ENCODE measurements at places on chromosomes 11 and 22.
A peak's percentile ranks its signal among the peaks of the same experiment; 100 is the strongest.

DNA sequence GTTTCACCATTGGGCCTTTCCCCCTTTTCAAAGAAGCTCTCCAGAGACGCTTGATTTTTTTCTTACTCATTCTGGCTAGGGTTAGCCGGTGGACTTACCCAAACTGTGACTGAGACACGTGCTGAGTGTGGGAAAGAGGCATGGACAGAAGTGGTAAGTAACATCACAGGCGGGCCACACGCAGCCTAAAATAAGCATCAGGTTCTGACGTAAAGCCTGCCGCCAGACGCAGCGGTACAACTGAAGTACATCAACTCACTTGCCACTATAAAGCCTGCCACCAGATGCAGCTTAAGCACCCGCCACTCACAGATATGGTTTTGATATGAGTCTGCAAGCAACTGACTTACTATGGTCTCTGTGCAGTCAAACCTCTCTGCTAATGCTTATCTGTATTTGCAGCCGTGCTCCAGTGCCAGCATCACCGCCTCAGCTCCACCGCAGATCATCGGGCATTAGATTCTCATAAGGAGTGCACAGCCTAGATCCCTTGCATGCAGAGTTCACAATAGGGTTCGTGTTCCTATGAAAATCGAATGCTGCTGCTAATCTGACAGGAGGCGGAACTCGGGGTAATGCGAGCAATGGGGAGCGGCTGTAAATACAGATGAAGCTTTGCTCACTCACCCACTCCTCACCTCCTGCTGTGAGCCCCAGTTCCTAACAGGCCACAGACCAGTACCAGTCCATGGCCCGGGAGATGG, 58.8 kb downstream of the PHF21B start:
- DNase-seq: no peak

DNA sequence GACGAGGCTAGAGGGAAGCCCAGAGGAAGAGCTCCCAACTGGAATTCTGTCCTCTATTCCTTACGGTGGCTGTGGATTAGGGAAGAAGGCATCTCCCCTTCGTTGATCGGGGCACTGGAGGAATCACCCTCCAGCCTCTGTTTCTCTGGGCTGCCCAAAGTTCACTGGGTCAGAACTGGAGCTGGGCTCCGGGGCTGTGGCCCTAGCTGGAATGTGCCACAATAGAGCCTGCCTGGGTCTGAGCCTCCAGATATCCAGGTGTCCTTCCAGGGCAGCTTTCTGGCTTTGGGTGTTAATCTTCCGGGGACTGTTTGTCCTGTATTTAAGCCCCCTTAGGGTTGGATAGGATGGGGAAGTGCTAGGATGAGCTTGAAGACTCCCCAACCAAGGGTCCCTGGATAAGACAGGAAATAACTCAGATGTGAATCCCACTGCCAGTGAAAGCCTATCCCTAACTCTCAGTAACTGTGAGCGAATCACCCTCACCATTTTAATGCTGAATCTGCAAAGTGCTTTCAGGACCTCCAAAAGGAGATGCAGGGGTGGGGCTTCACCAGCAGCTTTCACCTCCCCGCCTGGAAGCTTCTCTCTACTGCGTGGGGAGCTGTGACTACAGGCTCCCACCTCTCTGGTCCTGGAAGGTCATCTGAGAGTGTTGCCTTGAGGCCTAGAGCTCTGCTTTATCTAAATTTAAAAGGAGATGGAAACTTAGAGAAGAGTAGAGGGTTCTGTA, 9.5 kb downstream of the YPEL4 start:
- no peak for DNase-seq

GRCh38 chr11:86575208-86575855, 97.1 kb downstream of the ME3 start:
- no peak for DNase-seq

DNA sequence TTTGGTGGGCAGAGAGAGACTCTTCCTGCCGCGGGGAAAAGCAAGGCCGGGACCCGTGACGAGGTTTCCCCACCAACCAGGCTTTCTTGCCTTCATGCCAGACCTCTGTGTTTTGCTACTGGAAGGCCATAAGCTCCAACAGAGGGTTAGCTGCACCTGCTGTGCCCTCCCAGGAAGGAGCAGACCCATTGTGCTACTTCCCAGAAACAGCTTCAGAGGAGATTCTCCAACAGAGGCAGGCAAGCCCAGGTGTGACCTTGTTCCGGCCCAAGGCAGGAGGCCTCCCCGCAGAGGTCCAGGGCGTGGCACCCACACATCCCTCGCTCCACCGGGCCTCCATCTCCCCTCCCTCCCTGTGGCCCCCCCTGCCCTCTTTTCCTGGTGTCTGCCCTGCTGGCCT, 57.8 kb downstream of the ELFN2 start:
- no peak for DNase-seq

GRCh38 chr11:56906683-56907148, 82.0 kb upstream of the OR5AK2 start:
- no peak for DNase-seq

DNA sequence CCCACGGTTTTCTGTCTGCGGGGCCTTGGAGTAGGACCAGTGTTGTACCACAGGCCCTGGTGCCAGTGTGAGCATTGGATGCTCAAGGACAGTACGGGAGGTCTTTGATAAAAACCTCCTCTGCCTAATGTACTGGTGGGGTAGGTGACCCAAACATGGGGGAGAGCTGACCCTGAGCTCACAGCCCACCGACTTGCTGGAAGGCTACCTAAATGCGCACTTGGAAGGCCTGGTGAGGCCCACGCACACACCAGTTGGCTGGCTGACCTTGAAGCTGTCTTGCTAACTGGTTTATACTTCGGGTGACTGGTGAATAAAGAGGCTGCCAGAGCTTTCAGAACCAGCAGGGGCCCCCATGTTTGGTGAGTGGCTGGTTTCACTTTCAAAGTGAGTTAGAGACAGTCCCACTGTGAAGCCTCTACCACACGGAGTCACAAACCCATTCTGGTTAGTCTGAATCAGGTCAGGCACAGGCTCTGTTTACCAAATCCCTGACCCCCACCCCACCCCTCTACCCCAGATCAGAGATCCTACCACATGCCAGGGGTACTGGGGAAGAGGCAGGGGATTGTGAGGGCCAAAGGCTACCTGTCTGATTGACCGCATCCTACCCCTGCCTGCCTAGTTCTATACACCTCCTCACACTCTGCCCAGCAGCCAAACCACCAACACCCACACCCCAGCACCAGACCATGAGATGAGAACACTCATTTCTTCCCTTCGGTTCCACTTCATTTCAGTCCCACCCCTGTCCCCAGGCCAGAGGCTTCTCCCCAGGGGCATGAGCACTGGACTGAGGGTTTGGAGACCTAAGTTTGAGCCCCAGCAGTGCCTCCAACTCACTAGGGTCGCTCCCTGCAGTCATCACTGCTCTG, 12.7 kb upstream of the IL2RB start:
- DNase-seq: peak; percentile 51

DNA sequence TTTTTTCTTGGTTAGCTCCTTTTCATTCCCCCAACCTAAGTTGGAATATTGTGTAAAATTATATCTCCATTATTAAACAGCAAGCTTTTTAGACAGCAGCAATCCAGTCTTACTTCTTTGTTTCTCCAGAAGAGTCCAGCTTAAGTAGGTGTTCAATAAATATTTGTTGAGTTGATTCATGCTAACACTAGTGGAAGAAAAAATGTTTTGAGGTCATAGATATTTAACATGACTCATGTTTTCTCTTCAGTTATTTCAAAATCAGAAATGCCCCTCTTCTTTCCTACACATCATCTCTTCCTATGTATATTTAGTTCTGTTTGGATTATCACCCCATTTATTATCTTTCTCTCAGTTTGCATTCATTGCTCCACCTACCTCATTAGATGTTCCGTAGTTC, 20.3 kb downstream of the CCDC83 start:
- no peak for DNase-seq

DNA sequence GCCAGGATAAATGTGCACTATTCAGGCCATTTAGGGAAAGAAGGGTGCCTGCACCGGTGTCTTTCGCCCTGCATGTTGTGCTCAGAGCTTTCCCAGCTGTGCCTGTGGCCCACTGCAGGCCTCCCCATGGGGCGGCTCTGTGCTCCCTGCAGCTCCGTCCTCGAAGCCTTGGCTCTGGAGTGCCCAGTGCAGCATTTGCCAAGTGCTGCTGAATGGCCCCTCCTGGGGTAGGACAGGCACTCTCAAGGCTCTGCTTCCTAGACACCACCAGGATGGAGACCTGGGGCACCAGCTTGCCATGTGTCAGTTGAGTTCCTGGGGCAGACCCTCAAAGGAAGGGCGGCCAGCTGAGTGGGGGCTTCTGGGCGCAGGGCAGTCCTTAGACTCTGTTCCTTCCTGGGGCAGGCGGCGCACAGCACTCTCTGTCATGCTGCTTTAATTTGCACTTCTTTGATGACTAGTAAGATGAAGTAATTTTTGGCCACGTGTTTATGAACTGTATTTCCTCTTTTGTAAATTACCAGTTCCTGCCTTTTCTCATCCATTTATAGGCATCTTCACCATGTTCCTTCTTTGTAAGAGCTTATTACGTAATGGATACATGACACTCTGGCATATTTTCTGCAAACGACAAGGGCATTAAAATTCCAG, 32.1 kb upstream of the GNB1L start:
- no peak for DNase-seq

GRCh38 chr11:1565904-1566247, 6.2 kb downstream of the DUSP8 start:
- no peak for DNase-seq

DNA sequence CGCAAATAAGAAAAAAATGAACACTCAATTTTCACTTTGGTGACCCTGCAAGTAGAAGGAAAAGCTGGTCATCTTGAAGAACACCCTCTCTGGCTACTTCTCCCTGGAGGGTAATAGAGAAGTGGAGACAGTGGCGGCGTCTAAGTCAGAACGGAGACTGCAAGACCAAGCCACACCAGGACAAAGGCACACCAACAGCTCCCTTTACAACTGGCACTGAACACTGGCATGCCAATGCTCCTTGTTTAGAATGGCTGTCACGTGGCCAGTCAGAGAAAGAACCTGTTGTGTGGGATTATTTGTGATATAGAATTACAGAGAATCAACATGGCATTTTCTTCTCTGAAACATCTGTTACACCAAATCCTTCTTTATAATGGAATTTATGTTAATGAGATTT, 61.3 kb upstream of the YPEL1 start:
- DNase-seq: no peak

GRCh38 chr11:33531743-33532181, 168.9 kb downstream of the C11orf91 start:
- DNase-seq: no peak

- no peak for DNase-seq
Measured at GRCh38 chr11:62269654-62270278, at the start of gene SCGB2A2. SCGB2A2 (plus strand) TSS chr11:62270158; CDS start chr11:62270217, 59 bp downstream.

DNA sequence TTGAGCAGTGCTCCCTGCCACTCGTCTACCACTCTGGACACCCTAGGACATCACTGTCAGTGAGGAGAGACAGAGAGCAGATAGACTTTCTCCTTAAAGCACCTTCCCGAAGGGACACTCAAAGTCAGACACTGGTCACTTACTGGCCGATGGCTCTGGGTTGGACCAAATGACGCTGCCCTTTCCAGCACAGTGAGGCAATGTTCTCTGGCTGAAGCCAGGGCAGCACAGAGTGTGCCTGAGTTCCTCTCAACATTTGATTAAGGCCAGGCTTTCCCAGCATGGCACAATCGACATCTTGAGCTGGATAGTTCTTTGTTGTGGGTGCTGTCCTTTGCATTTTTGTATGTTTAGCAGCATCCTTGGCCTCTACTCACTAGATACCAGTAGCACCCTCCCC, 206.2 kb downstream of the CSNK2A3 start:
- no peak for DNase-seq

DNA sequence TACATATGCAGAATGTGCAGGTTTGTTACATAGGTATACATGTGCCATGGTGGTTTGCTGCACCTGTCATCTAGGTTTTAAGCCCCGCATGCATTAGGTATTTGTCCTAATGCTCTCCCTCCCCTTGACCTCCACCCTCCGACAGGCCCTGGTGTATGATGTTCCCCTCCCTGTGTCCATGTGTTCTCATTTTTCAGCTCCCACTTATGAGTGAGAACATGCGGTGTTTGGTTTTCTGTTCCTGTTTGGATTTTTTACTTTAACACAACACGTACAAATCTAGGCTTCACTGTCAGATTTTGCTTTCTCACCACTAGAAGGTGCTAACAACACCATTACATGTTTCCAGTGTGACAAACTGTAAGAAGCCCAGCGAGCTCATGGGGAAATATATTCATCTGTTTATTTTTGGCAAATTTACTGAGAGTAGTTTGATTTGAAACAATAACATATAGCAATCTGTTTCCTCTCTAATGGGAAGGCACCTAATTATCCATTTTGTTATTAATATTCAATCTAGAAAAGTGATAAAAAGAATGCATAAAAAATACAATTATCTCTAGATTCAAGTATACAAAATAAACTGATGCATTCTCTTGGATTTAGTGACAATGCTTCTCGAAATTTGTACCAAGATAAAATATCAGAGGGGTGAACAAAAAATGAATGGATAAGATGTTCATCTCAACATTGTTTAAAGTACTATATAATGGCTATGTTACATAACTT, 23.2 kb upstream of the BIRC3 start:
- peak; percentile 56 for DNase-seq

DNA sequence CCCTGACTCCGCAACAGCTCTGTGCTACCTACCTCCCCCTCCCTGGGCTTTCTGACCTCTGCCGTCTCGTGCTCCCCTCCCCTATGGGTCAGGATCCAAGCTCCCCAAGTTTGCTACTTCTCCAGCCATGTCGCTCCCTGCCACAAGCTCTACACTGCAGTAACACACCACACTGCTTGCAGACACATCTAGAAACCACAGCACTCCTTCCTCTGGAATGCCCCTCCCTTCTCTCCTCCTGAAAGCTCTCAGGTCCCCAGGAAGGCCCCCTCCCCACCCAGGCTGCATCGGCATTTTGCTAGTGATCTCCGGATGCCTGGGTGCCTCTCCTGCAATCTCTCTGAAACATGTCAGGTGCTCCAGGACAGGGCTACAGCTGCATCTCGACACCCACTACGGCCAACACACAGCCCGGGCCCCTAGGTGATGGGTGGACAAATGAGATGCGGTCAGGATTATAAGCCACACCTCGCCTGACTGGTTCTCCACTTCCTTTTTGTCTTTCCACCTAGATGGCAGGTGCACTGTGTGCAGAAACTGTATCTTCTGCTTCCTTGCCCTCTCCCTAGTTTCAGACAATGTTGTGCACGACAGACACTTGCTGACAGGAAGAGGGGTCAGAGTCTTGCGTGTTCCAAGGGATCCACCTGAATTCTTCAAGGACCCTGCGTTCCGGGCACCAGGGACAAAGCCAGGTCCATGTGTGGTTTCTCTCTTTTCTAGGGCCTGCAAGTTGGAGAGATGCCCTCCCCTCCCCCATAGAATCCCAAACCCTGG, 22.9 kb downstream of the RPUSD4 start:
- DNase-seq: no peak

GRCh38 chr11:115201111-115201792, 303.0 kb downstream of the CADM1 start:
- DNase-seq: no peak

DNA sequence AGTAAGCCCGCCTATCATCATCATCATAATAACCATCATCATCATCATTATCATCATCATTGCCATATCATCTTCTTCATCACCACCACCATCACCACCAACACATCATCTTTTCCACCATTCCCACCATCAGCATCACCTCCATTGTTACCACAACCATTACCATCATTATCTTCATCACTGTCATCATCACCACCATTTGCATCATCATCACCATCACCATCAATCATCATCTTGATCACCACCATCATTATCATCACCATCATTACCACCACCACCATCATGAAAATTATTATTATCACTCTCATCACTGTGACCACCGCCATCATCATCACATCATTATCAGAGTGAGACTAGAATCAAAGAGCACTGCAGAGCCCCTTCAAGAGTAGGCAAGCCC, 199.4 kb upstream of the SEZ6L start:
- no peak for DNase-seq

- no peak for DNase-seq
Measured at GRCh38 chr11:61555051-61555969, 25.6 kb downstream of the SYT7 start.

GRCh38 chr11:65165410-65166317, 4.4 kb upstream of the SPDYC start:
- no peak for DNase-seq
